ENCODE measurements at places on chromosomes 4 and X.

- no peak for DNase-seq
Observed at GRCh38 chrX:97790850-97791249, 907.1 kb downstream of the RPA4 start.

GRCh38 chr4:84503495-84504437 lies 4.7 kb upstream of the NKX6-1 start:
- no peak for DNase-seq

DNA sequence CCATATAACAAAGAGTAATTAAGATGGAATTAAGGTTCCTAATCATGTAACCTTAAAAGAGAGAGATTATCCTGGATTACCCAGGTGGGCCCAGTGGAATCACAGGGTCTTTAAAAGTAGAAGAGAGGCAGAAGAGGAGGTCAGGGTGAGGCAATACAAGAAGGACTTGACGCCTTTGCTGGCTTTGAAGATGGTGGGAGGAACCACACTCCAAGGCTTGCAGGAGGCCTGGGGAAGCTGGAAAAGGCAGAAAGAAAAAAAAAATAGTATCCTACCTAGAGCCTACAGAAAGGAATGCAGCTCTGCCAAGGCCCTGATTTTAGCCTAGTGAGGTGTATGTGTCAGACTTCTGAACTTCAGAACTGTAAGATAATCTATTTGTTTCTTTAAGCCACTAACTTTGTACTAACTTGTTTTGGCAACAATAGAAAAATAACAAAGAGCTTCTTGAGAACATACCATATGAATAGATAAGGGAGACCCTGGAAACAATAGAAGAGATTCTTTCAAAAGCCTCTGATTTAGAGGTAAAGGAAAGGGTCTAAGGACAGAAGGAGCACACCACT lies 229.9 kb upstream of the TTC29 start:
- DNase-seq = no peak

DNA sequence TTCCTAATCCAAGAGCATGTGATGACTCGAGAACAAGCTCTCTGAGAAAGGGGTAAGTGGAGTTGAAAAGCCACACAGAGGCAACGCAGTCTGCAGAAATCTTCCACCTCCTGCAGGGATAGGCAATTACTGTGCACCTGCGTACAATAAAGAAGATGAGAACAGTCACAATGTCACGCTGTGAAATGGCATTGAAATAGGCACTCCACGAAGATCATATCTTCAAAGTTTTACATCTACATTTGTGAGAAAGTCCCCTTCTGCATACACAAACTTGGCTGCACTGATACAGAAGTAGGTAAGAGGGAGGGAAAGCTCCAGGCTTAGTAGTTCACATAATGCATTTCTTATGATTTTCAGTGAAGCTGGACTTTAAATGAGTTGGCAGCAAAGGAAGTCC lies 27.1 kb downstream of the DDX60L start:
- DNase-seq = no peak

- no peak for DNase-seq
Observed at GRCh38 chrX:29693912-29694311, 521.5 kb upstream of the MAGEB2 start.

DNA sequence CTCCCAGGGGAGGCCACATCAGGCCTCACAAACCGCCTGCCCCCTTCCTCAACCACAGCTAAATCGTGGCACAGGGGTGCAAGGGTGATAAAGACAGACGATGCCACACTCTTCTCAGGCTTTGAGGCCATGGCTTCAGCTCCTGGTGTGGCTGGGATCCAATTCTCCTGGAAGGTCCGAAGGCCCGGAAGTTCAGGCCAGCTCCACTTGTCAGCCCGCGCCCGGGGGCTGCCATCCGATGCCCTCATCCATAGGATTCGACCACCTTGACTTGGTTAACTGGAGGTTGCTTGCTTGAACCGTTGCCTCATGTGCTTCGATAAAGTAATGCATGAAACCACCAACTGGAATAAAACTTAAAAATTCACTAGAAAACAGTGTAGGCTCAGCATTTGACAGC lies 8.2 kb downstream of the TEX13C start:
- no peak for DNase-seq

DNA sequence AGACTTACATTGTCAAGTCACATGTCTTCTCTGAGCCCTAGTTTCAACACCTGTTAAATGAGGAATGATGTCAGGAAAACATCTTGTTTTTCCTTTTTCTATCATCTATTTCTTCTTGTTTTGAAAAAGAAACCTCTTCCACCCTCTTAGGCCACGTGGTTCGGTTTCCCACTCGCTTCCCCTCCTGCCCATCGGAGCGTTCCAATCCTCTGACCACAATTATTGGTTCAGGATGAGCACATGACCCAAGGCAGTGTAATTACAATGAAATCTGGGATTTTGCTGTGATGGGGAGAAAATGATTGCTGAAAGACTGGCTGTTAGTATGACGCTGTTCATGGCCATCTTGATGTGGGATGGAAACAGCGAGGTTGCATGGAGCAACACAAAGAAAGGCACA lies 186.7 kb downstream of the UNC5C start:
- DNase-seq = no peak

DNA sequence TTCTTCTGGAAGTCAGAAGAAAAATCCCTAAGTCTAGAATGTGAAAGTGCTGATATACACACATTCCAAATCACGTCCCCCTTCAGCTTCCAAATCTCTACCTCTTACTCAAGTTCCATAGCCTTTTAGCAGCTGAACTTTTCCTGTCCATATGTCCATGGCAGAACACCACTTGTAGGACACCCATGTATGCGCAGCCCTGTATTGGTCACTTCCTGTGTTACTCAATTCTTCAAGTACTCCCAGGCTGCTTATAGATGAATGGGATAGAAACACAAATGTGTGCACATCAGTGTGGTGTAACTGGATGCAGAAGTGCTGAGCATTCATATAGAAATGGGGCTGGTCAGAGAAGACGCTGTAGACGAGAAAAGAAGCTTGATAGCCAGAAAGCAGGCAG lies 18.8 kb downstream of the SRPX2 start:
- no peak for DNase-seq

DNA sequence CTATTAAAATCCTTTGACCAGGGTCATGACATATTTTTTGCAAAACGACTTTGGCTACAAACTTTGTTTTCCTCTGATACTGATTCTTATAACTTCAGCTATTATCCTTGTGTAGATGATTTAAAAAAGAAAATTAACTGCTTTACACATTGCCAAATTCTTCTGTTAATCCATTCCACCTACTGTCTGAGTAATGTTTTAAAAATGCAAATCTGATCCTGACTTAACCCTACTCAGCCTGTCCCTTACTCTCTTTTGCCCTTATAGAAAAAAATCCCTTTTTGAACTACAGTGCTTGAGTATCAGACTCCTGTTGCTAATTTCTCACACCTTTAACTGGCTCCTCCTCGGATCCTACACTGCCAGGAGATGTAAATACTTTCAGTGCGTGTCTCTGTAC lies 723.1 kb downstream of the ADGRL3 start:
- no peak for DNase-seq

DNA sequence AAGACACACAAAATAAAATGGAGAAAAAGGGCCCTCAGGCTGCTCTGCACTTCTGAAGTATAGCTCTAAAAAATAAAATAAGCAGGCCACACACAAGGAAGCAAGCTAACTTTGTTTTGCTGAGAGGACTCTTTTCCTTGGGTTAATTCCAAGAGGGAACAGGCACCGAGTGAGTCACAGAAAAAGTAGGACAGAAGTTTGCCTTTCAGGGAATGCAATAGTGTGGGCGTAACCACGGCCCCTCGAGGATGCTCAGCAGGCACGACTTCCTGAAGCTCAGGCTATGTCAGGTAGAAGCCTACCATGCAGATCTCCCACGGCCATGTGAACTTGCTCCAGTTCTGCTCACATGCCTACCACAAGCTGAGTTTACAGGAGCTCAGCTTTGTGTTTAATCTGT lies 22.1 kb downstream of the PPP1R2C start:
- no peak for DNase-seq

- no peak for DNase-seq
Observed at GRCh38 chrX:134592303-134592702, 66.0 kb downstream of the PLAC1 start.

- no peak for DNase-seq
Observed at GRCh38 chrX:147565237-147565636, 346.5 kb upstream of the FMR1 start.

- no peak for DNase-seq
Observed at GRCh38 chr4:181674315-181674875, 568.8 kb upstream of the TENM3 start.

GRCh38 chr4:119189638-119190037 lies 22.9 kb upstream of the USP53 start:
- no peak for DNase-seq

DNA sequence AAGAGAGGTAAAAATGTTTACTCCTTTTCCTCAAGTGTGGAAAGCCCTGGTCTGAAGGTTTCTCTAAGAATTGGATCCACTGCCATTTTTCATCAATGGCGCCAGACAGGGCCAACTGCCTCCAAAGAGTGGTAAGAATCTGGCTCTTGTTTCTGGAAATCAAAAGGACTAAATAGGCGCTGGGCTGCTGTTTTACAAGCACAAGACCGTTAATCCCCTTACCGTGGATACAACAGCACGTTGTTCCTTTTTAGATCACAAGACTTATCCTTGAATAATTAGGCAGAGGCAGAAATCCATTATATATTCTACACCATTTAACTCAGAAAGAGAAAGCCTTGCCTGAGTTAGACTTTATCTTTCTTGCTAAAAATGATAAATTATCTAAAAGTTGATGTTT lies 10.6 kb downstream of the CLTRN start:
- no peak for DNase-seq

DNA sequence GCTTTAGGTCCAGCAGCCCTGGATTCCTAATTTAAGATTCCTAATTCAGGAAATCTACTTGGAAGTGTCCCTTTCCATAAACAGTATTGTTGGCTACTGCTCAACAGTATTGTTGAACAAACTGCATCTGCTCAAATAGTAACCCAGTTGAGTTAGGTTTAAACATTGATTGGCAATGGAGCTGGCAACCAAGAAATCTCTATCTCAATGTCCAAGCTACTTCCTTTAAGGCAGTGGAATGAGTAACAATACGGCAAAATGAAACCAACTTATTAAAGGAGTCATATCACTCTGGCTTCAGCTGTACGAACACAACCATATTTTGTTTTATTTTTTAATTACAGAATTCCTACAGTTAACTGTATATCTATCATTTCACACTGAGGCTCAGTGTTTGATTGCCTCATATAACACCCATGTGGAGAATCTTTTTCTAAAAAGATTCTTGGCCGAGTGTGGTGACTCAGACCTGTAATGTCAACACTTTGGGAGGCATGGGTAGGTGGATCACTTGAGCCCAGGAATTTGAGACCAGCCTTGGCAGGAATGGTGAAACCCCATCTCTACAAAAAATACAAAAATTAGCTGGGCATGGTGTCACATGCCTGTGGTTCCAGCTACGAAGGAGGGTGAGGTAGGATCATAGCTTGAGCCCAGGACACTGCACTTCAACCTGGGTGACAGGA lies 71.7 kb upstream of the IL13RA1 start:
- DNase-seq = no peak

DNA sequence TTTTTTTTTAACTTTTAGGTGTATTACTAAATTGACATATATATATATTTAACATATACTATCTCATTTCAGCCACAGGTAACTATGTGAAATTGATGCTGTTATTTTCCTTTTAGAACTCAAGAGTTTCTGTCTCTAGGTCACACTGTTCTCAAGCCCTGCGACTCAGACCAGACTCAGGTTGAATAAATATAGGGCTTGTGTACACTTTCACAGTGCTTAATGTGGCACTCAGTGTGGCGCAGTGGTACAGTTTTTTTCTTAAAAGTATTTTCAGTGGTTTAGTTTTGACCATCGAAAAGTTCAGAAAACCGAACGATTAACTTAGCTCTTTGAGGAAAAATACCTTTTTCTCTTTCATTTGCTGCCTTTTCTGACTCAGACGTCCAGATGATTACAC lies 24.7 kb downstream of the PACRGL start:
- no peak for DNase-seq

GRCh38 chr4:76548704-76549103 lies 113.7 kb downstream of the SHROOM3 start:
- DNase-seq = no peak

Measured in stimulated activated CD8-positive, alpha-beta memory T cell treated with anti-CD3 and anti-CD28 coated beads, Interleukin-2, amount 100 ng/mL, for 48 hours (primary cell).